ENCODE measurements at places on chromosomes 3 and 15. TPM values are rescaled to one million over a fixed set of nuclear protein-coding genes. Genes with fewer than 3 reads are reported as not detected.

LRRC31 gene
- not detected for total RNA-seq

LXN gene
- total RNA-seq = 6.9 TPM

MAGEL2 gene
- not detected for total RNA-seq

GCSAM gene
- total RNA-seq = 0.52 TPM

KIF23 gene
- total RNA-seq = 2.9 TPM

SLC28A2 gene
- not detected for total RNA-seq

SPRED1 gene
- 8.8 TPM for total RNA-seq

MNS1 gene
- not detected for total RNA-seq

KBTBD12 gene
- 0.23 TPM for total RNA-seq

SPESP1 gene
- 15.5 TPM for total RNA-seq

ADGRG7 gene
- not detected for total RNA-seq

UCN2 gene
- total RNA-seq = 6.0 TPM

GPR149 gene
- total RNA-seq = not detected

ADAMTS7 gene
- 0.59 TPM for total RNA-seq

TRIM69 gene
- 7.3 TPM for total RNA-seq

AGBL1 gene
- 0.91 TPM for total RNA-seq

PLA2G4F gene
- 167 TPM for total RNA-seq

MLH1 gene
- 20.6 TPM for total RNA-seq

LMAN1L gene
- 1.3 TPM for total RNA-seq

NMD3 gene
- total RNA-seq = 25.4 TPM

BCHE gene
- total RNA-seq = 5.7 TPM

LDHAL6B gene
- total RNA-seq = not detected
